GM23248 (cell line): ENCODE measurements at places on chromosomes 3 and 15.

DNA sequence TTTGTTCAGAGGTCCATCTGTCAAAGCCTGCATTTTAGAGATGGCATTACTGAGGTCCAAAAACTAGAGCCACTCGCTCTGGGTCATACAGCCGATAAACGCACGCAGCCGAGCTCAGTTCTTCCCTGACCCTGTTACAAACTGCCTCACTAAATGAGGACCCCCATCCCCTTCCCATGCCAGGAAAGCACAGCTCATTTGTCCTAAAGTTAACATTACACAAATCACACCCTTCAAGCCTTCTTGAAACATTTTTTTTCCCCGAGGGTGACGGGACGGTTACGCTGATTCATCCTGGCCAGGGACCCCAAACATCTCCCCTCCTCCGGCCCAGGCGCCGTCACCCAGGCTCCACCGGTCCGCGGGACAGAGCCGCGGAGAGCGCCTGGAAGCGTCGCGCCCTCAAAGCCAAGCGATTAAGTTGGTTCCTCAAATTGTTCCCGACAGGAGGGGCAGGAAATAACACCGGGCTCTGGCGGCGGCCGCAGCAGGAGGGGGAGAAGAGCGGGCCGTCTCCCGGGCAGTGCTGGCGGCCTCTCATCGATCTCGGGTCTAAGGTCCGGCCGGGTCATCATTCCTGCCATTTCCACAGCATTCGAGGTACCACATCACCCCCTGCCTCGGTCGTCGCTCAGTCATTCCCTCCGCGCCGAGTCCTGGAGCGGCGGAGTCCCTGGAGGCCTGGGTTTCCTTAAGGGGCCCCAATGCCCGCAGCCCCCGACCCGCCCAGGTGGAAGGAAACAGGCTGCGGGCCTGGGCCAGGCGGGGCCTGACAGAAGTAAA lies 619 bp upstream of the CMTM8 start:
- no peaks in the 10 kb centered on the region for H3K36me3 ChIP-seq
- no peaks in the 10 kb centered on the region for H3K4me1 ChIP-seq
- DNase-seq, result peak; percentile 28
- H3K27ac ChIP-seq, result no peak overlapping the region
- peak overlapping the region; percentile 77 for H3K4me3 ChIP-seq

- peaks cover 14% of the 10 kb centered on the region for H3K4me1 ChIP-seq
- no peaks in the 10 kb centered on the region for H3K36me3 ChIP-seq
- H3K27me3 ChIP-seq, result no peaks in the 10 kb centered on the region
Observed at GRCh38 chr3:119146578-119147375, 812 bp downstream of the TEX55 start.

GRCh38 chr15:81069909-81070308 lies 64.2 kb upstream of the CFAP161 start:
- H3K27me3 ChIP-seq, result no peaks in the 10 kb centered on the region
- H3K4me3 ChIP-seq, result no peak overlapping the region
- H3K36me3 ChIP-seq, result no peaks in the 10 kb centered on the region
- H3K4me1 ChIP-seq, result peaks cover 5% of the 10 kb centered on the region; the same call in 1 of the 2 replicates
- no peak for DNase-seq

GRCh38 chr3:72568083-72568482 lies 280.2 kb downstream of the SHQ1 start:
- H3K27me3 ChIP-seq, result no peaks in the 10 kb centered on the region
- no peak for DNase-seq
- no peaks in the 10 kb centered on the region for H3K4me1 ChIP-seq
- H3K27ac ChIP-seq, result no peak overlapping the region
- no peak overlapping the region for H3K4me3 ChIP-seq
- no peaks in the 10 kb centered on the region for H3K36me3 ChIP-seq

GRCh38 chr15:56812221-56812620 lies 78.9 kb upstream of the ZNF280D start:
- H3K4me1 ChIP-seq, result peaks cover 18% of the 10 kb centered on the region
- H3K27ac ChIP-seq, result no peak overlapping the region
- H3K36me3 ChIP-seq, result no peaks in the 10 kb centered on the region
- H3K27me3 ChIP-seq, result no peaks in the 10 kb centered on the region
- no peak for DNase-seq

GRCh38 chr3:134772591-134772990 lies 22.5 kb upstream of the EPHB1 start:
- H3K36me3 ChIP-seq, result no peaks in the 10 kb centered on the region
- no peak overlapping the region for H3K4me3 ChIP-seq
- H3K27ac ChIP-seq, result no peak overlapping the region
- 0 out of 2 replicates have a peak, but pooled peaks cover 4% of the 10 kb centered on the region for H3K27me3 ChIP-seq
- DNase-seq, result no peak

DNA sequence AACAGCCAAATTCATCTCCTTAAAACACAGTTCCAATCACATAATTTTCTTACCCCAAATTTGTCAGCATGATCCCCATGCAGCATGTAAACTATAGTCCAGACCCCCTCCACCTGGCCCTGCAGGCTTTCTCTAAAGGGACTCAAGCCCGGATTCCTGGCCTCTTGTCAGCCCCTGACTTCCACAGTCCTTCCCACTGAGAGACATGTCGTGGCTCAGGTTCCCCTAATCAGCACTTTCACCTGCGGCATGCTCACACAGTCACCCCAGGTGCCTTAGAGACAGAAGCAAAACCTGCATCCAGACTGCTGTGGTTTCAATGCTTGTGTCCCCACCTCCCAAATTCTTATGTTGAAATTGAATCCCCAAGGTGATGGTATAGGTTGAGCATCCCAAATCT lies 372.7 kb upstream of the ATP10A start:
- no peaks in the 10 kb centered on the region for H3K36me3 ChIP-seq
- H3K27me3 ChIP-seq, result no peaks in the 10 kb centered on the region

DNA sequence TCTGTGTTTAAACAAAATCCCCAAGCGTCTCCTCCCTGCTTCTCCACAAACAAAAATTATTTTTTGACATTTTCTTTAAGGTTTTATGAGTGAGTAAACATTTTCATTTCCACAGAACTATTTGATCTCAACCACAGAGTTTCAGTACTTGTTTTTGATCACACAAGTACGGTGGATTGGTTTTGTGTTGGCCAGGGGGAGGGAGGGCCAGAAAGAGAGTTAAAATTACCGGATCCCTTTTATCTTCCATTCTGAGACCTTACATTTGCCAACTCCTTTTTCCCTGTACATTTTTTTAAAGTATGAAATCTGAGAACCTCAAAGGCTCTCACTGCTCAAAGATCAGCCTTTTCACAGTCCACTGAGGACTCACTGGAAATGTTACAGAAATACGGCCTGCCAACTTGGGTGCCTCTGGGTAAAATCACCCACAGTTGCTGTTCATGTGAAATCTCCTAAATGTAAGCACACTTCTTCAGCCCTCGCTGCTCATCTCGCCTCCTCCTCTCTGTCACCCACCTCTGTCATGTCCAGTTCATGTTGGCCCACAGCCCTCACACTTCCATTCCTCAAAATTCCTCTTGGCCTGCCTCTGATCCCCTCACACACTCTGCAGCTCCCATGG lies 1.7 kb downstream of the HOMER2 start:
- no peak overlapping the region for H3K4me3 ChIP-seq
- no peak for DNase-seq
- H3K27me3 ChIP-seq, result no peaks in the 10 kb centered on the region
- no peaks in the 10 kb centered on the region for H3K36me3 ChIP-seq
- no peaks in the 10 kb centered on the region for H3K4me1 ChIP-seq
- H3K27ac ChIP-seq, result no peak overlapping the region

GRCh38 chr3:8563597-8563996 lies 62.0 kb downstream of the LMCD1 start:
- no peak overlapping the region for H3K27ac ChIP-seq
- no peak overlapping the region for H3K4me3 ChIP-seq
- H3K36me3 ChIP-seq, result peaks cover 27% of the 10 kb centered on the region
- no peaks in the 10 kb centered on the region for H3K27me3 ChIP-seq
- DNase-seq, result no peak

DNA sequence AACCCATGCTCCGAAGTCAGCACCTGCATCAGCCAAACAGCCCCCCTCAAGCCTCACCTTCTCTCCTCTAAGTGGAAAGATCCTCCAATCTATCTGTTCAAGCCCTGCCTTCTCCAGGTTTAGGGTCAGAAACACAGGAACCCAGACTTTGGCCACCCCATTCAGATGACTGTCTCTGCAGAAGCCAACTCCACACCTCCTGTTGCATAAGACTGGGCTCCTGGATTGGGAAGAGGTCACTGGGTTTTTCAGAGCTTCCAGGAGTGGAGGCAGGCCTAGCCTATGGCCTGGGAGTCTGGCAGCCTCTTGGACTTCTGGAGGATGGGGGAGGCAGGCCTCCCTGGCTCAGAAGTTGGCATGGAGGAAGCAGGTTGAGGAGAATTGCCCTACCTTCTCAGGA lies 21.5 kb downstream of the CCDC33 start:
- H3K4me1 ChIP-seq, result peaks cover 12% of the 10 kb centered on the region
- no peak overlapping the region for H3K4me3 ChIP-seq
- H3K27ac ChIP-seq, result no peak overlapping the region
- no peaks in the 10 kb centered on the region for H3K36me3 ChIP-seq

DNA sequence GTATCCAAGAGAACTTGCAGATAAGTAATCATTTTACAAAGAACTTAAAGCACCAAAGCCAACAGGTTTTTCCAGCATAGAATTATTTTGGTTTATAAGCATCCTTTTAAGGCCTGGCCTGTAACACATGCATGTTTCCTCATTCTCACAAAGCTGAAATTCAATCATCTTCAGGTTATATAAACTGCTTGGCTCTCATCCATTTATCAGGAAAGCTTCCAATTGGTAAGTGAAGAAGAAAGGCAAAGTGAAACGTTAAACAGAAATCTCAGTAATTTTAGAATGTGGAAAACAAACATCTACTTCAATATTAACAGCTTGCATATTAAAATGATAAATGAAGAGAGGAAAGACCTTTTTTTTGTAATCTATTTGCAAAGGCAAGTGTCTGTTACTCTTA lies 1.6 kb downstream of the SERP1 start:
- peak; percentile 38 for DNase-seq
- H3K27ac ChIP-seq, result peak overlapping the region; percentile 95
- H3K4me3 ChIP-seq, result peak overlapping the region; percentile 98
- H3K36me3 ChIP-seq, result peaks cover 31% of the 10 kb centered on the region

DNA sequence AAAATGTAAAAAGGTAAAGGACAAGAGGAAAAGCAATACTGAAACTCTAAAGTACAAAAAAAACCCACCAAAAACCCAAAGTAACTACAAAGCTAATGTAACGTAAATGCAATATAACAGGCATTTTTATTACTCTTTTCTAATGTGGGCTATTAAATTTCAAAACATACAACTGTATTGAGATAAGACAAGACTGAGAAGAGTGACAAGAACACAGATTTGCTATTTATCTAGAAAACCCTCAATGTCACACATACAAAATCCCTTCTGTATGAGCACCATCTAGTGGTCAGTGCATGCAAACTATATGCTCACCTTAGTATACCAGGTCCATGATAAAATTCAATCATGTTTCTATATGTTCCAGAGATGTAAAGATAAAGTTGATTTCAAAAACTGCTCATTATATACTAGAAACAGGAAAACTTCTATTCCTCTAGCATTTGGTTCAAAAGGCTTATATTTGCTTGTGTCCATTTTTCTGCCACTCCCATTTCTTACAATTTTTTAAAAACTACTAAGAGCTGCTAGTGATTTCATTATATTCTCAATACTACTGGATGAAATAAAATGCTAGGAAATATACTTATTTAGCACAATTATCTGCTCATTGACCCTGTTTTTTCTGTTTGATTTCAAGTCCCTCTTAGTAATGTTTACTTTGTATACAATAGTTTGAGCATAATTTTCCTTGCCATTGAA lies 111.4 kb downstream of the DLG1 start:
- H3K36me3 ChIP-seq, result no peaks in the 10 kb centered on the region
- peaks cover 6% of the 10 kb centered on the region; the same call in 1 of the 2 replicates for H3K4me1 ChIP-seq
- H3K4me3 ChIP-seq, result no peak overlapping the region
- H3K27ac ChIP-seq, result no peak overlapping the region

- no peaks in the 10 kb centered on the region for H3K36me3 ChIP-seq
- H3K27ac ChIP-seq, result no peak overlapping the region
- H3K27me3 ChIP-seq, result no peaks in the 10 kb centered on the region
Observed at GRCh38 chr3:24937228-24937627, 442.6 kb upstream of the THRB start.

DNA sequence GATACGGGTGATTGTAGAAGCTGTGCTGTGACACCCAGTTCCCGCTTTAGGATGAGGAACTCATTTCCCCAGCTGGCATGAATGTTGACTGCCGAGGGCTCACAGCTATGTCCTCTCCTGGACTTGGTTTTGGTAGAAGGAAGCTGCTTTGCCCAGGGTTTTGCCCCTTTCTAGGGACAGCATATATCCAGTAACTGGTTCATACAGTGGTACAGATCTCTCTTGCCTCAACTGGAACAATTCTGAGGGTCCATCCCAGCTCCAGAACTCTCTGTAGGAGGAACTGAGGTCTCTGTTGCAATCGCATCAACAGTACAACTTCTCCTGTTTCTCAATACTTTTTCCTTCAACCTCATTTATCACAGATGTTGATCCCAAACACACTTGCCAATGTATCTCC lies 54.5 kb upstream of the FNDC3B start:
- DNase-seq, result no peak
- no peaks in the 10 kb centered on the region for H3K36me3 ChIP-seq
- H3K4me1 ChIP-seq, result peaks cover 28% of the 10 kb centered on the region
- no peaks in the 10 kb centered on the region for H3K27me3 ChIP-seq
- H3K27ac ChIP-seq, result no peak overlapping the region
- H3K4me3 ChIP-seq, result no peak overlapping the region

DNA sequence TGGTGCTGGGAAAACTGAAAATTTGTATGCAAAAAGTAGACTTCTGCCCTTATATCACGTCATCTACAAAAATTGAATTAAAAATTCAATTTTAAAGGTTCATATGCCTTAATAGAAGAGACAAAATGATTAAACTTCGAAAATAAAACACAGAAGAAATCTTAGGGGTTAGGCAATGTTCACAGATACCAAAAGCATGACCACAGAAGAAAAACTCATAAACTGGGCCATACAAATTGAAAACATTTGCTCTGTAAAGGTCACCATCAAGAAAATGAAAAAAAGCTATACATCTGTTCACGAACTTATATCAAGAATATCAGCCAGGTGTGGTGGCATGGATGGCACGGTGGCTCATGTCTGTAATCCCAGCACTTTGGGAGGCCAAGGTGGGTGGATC lies 245.1 kb downstream of the PCCB start:
- H3K27me3 ChIP-seq, result no peaks in the 10 kb centered on the region
- DNase-seq, result peak; percentile 13
- no peak overlapping the region for H3K27ac ChIP-seq
- H3K4me3 ChIP-seq, result no peak overlapping the region
- no peaks in the 10 kb centered on the region; the same call in 1 of the 2 replicates for H3K36me3 ChIP-seq
- no peaks in the 10 kb centered on the region for H3K4me1 ChIP-seq

- H3K27me3 ChIP-seq, result no peaks in the 10 kb centered on the region
- no peaks in the 10 kb centered on the region for H3K36me3 ChIP-seq
- H3K4me1 ChIP-seq, result no peaks in the 10 kb centered on the region
- H3K4me3 ChIP-seq, result peak within 1 kb of the TSS; percentile 72
- DNase-seq, result peak; percentile 72
Observed at GRCh38 chr15:51737522-51738305, at the start of gene LYSMD2. TSS of gene LYSMD2 (minus strand) at chr15:51737655. CDS start at chr15:51737622, 33 bp downstream.

- H3K4me1 ChIP-seq, result peaks cover 6% of the 10 kb centered on the region
- no peak overlapping the region for H3K4me3 ChIP-seq
Observed at GRCh38 chr3:101567528-101568317, 6.1 kb downstream of the TRMT10C start.

GRCh38 chr15:36757189-36757814 lies 177.9 kb downstream of the CDIN1 start:
- H3K27me3 ChIP-seq, result no peaks in the 10 kb centered on the region
- no peaks in the 10 kb centered on the region for H3K36me3 ChIP-seq
- H3K4me1 ChIP-seq, result no peaks in the 10 kb centered on the region
